ENCODE measurements at places on chromosomes 5 and 9.

- DNase-seq: no peak
Observed at GRCh38 chr9:98862936-98863335, 55.5 kb downstream of the GALNT12 start.

GRCh38 chr9:126327714-126328185, 1.1 kb downstream of the MVB12B start:
- DNase-seq: no peak

- no peak for DNase-seq
Observed at GRCh38 chr9:18614651-18615050, 140.7 kb downstream of the ADAMTSL1 start.

- no peak for DNase-seq
Observed at GRCh38 chr5:33282696-33283095, 158.1 kb upstream of the TARS1 start.

DNA sequence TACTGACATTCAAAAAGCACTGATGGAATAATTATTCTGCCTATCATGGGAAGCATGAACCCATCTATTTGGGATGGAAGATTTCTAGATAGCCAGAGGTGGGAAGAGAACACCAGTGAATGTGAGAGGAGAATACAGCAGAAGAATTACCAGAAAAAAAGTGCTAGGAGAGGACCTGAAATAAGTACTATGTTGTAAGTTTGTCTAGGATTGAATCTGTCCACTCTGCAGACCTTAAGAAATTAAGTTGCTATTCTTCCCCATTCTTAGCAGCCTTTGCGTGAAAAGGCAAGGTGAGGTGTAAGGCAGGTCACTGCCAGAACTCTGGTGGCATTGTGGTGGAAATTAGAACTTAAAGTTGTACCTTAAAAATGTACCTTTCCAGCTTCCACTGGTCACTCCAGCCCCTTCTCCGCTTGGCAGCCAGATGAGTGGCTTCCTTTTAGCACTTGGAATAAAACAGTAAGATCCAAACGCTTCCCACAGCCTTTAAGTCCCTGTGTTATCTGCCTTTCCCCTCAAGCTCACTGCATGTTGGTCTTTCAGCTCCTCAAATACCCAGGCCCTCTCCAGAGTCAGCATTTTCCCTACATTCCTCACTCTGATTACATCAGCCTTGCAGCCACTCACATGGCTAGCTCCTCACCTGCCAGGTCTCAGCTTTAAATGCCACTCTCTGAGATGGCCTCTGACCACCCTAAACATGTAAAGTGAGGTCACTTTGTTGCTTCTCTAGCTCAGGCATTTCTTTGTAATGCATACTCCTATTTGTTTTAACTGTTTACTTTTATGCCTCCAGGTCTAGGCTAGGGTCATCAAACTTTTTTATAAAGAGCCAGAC, 253.0 kb downstream of the EPB41L4A start:
- DNase-seq: no peak

DNA sequence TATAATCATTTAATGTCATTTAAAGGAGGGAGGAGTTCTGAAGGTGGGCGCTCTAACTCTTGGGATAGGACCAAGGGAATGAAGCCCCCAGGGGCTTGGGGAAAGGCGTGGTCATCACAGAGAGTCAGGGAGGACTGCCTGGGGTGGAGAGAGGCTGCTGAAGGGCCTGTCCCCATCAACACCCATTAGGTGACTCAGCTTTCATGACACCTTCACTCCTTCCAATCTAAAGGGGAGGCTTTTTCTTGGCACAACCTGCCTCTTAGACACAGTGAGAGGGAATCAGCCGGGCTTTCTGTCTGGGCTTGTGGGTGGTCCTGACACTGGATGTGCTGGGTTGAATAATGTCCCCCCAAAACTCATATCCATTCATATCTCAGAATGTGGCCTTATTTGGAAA, 31.4 kb upstream of the ANKRD33B start:
- DNase-seq: no peak

DNA sequence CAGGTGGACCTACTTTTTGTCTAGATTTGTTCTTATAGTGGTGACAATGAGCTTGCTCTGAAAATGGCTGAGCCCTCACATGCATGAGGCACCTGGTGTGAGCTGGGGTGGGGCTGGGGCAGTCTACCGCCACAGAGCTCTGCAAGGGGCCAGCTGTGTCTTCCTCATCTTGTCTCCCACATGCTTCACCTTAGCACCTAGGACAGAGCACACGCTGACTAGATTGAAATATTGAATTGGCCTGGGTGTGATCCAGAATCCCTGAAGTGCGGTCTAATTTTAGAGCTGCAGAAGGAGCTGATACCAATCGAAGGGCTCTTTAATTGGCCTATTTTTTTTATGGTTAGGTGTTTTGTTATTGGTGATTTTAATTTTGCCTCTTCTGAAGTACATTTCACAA, 126.1 kb upstream of the NFIB start:
- no peak for DNase-seq

GRCh38 chr9:89706086-89706485, 101.3 kb downstream of the GADD45G start:
- no peak for DNase-seq

DNA sequence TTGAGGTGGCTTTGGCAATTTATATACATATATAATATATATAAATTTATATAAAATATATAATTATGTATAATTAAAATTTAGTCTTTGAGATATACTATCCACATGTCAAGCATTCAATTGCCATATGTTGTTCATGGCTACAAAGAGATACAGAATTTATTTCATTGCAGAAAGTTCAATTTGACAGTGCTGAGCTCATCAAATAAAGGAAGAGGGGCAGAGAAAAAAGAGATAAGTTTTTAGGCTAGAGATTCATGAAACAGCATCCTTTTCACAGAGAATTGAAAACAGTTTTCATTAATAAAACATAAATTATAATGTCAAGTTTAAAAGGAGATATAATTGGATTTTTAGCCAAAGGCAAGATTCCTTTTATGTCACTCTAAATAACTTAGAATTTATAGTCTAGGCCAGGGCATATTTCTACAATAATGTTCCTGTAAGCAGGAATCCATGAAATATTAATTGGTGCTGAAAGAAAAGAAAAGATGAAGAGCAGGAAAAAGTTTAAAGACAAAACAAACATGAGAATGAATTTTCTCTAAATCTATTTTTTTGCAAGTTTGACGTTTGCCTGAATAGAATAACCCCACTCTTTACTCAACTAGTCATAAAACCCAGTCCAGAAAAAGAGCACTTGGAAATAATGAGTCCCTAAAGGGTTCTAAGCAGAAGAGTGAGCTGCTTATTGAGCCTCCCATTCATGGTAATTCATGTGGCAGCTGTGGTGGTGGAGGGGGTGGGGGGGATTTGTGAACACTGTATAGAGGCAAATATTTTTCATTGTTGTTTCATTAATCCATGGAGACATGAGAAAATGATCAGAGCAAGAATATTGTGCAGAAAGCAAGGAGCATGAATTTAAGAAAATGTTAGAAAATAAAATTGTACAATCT, 1279.5 kb downstream of the CDH12 start:
- no peak for DNase-seq
